ENCODE measurements at places on chromosomes 4 and X.

DNA sequence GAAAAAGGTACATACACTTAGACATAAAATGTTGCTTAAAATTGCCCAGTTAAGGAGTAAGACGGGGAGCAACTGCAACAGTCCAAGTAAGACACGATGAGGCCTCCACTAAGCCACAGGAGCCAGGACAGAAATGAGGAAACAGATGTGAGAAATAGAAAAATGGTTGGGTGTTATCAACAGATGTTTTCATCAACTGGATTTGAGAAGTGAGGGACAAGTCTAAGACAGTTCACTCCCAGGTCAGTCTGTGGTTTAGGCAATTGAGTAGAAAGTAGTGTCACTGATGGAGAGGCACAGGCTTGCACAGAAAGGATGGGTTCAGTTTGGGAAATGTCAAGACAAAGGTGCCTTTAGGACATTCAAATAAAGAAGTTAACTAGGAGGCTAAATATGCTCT lies 23.5 kb upstream of the PHF8 start:
- no peak for DNase-seq

DNA sequence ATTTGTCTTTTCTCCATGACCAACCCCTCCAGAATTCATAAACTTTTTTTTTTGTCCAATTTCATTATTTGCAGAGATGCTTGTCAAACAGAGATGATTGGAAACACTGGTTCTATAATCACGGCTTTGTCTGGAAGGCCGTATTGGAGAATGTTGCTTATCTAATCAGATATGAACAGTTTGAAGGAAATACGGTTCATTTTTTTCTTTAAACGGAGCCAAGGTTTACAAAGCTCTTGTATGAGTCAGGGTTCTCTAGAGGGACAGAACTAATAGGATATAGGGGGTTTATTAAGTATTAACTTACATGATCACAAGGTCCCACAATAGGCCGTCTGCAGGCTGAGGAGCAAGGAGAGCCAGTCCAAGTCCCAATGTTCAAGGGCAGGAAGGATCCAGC lies 1415.8 kb downstream of the C4orf33 start:
- DNase-seq, result no peak

GRCh38 chrX:71923516-71923915 lies 12.9 kb downstream of the NHSL2 start:
- no peak for DNase-seq

DNA sequence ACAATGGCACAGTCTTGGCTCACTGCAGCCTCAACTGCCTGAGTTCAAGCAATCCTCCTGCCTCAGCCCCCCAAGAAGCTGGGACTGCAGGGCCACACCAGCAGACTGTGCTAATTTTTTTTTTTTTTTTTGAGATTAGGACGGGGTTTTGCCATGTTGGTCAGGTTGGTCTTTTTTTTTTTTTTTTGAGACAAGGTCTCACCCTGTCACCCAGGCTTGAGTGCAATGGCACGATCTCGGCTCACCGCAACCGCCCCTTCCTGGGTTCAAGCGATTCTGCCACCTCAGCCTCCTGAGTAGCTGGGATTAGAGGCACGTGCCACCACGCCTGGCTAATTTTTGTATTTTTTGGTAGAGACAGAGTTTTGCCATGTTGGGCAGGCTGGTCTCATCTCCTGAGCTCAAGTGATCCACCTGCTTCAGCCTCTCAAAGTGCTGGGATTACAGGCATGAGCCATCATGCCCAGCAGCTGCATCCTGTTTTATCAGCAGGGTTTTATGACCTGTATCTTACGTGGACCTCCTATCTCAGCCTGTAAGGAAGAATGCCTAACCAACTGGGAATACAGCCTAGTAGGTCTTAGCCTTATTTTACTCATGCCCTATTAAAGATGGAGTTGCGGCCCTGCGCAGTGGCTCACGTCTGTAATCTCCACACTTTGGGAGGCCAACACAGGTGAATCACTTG lies 13.2 kb upstream of the MRPL1 start:
- DNase-seq, result peak; percentile 6

- DNase-seq, result no peak
These were observed 511.6 kb upstream of the PRKX start for GRCh38 chrX:4225086-4225485.

DNA sequence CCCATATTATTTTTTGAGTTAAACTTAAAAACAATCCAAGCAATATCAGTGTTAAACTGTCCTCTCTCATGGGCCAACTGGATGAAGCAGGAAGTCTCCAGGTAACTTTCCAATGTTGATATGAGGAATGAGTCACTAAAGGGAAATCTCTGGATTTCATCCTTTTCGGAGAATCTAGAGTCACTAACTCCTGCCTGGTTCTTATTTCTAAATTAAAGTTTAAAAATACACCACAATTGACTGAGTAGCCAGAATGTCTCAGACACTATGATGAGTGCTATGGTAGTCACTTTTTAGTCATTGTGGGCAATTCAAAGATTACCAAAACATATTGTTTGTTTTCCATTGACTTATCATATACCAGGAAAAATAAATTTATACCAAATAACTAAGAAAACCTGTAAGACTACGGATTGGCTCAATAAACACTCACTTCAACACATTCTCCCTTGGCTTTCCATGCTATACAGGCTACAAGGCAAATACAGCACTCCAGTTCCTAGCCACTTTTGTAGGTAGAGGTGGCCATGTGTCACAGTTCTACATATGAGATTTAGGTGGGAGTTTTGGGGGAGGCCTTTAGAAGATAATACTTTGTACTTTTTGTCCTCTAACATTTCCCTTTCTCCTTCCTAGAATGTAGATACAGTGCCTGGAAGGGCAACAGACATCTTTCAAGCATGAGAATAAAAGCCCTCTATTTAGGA lies 8.6 kb downstream of the SLC9B2 start:
- no peak for DNase-seq

DNA sequence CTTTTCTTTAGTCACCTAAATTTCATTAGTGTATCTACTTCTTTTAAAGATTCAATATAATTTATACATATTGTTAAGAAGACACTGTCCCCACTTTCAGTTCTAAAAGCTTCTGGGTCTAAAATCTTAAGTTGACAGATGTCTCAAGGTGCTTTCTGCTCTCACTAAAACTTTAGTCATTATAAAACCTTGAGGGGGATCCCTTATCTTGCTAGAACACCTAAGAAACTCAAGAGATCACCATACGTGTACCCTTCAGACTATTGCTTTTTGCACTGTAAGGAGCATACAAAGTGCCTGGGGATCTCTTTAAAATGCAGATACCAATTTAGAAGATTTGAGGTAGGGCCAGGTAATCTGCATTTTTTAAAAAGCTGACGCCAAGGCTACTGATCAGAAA lies 30.1 kb downstream of the CYBB start:
- DNase-seq, result no peak

DNA sequence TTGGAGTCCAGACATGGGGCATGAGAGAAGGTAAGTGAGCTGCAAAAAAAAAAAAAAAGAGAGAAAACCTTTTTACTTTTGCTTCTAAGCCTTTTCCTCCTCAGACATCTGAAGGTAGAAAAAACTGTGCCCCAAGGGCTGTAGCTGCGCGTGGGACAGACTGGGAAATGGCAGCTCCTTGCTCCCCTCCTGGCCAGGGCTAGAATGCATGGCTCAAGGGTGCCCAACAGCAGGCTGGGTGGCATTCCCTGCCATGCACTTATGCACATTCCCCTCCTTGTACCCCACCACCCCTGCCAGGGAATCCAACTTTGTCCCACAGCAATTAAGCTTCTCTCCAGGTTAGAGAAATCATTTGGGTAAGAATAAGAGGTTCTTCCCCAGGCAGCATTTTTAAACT lies 421.2 kb downstream of the TRAM1L1 start:
- no peak for DNase-seq

- DNase-seq, result peak; percentile 54
These were observed 3.4 kb downstream of the SPATA4 start for GRCh38 chr4:176191974-176192373.

DNA sequence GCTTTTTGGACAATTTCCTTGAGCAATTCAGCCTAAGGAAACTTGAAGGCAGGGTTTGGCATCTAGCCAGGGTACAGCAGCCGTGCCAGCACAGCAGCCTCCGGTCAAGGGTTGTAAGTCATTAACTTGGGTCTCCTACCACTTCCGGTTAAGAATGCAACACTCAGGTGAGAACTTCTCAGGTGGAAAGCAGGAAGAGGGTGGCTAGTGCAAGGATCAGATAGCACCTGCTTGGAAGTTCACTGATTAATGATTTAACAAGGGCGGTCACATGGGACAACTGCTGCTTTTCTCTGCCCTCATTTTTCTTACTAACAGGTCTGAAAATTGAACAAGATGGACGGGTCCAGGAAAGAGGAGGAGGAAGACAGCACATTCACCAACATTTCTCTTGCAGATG lies 30.1 kb upstream of the SCOC start:
- no peak for DNase-seq

GRCh38 chr4:112270640-112271421 lies 14.9 kb downstream of the TIFA start:
- no peak for DNase-seq

- no peak for DNase-seq
These were observed 101.9 kb downstream of the IGSF1 start for GRCh38 chrX:131187206-131187605.

- DNase-seq, result no peak
These were observed 38.5 kb downstream of the HERC3 start for GRCh38 chr4:88630756-88631155.

- DNase-seq, result no peak
These were observed 146.8 kb downstream of the DCLK2 start for GRCh38 chr4:150224896-150225591.
